ENCODE measurements at places on chromosomes 3 and 15.
A peak's percentile ranks its signal among the peaks of the same experiment; 100 is the strongest.

- no peak for DNase-seq
Measured at GRCh38 chr15:91625506-91625905, 228.0 kb upstream of the SLCO3A1 start.

GRCh38 chr3:173138026-173138425 lies 3.0 kb downstream of the SPATA16 start:
- no peak for DNase-seq

- no peak for DNase-seq
Measured at GRCh38 chr15:81363718-81364500, 10.1 kb downstream of the TMC3 start.

DNA sequence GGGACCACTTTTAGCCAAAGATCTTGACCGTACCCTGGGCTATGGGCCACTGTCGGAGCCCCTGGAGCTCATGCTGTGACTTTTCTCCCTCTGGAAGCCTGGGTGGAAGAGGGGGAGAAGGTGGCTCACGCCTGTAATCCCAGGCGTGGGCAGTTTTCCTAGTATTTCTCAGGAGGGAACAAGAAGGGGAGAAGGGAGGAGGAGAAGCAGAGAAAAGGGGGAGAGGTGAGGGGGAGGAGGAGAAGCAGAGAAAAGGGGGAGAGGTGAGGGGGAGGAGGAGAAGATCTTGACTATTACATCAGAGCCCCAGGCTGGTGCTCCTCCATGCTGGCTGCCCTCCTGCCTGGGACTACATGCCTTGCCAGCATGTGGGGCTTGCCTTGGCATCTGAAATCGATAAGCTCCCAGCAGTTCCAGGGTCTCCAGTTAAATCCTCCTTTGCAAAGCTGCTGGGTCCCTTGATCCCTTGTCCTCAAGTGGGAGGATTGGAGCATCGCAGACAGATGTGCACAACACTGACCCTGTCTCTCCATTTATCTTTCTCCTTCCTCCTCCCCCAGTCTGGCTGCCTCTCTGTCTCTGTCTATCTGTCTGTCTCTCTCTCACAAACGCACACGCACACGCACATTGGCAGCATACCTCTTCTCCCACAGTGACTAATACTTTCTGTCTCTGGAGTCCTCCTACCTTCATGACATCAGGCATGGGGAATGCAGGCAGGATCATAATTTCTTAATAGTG lies 41.6 kb downstream of the MRAS start:
- no peak for DNase-seq

GRCh38 chr15:70866982-70867641 lies 13.2 kb upstream of the LARP6 start:
- no peak for DNase-seq

- DNase-seq = no peak
Measured at GRCh38 chr3:128547368-128547987, 54.5 kb upstream of the GATA2 start.

- peak; percentile 5 for DNase-seq
Measured at GRCh38 chr15:83747050-83747717, 93.3 kb downstream of the ADAMTSL3 start.

DNA sequence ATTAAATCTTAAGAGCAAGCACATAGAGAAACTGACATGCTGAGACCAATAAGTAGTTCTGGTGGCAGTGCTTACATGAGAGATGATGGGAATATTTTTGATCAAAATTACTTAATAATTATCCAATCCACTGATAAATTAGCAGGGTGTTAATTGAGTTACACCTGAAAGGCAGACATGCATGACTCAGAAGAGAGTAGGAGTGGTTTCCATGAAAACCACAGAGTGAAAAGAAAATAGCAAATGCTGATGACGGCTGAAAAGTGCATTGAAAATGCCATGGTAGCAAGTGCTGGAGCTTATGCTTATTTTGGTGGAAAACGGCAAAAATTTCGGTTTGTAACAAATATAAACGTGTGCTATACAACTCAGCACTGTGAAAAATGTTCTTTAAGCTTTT lies 267.8 kb upstream of the LRRN1 start:
- no peak for DNase-seq

DNA sequence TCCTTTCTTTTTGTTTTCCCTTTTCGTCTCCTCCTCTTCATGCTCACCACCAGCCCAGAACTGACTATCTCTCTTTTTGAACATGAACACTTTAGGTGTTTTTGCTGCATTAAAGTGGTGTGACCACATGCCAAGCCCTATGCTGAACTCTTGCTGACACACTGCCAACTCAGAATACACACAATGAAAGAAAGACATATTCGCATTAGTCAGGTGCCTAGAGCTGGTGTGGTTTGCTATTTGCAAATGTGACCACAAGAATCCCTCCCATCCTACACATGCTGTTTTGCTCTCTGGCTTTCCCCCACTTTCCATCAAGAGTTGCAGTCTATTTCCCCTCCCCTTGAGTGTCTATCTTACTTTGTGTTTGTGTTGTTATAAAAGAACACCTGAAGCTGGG lies 967.8 kb upstream of the CFAP20DC start:
- no peak for DNase-seq

- no peak for DNase-seq
Measured at GRCh38 chr15:57263520-57263919, 112.8 kb upstream of the CGNL1 start.

- no peak for DNase-seq
Measured at GRCh38 chr3:24088782-24089181, 143.7 kb downstream of the NR1D2 start.

- no peak for DNase-seq
Measured at GRCh38 chr3:149296972-149297371, 36.5 kb downstream of the TM4SF18 start.

DNA sequence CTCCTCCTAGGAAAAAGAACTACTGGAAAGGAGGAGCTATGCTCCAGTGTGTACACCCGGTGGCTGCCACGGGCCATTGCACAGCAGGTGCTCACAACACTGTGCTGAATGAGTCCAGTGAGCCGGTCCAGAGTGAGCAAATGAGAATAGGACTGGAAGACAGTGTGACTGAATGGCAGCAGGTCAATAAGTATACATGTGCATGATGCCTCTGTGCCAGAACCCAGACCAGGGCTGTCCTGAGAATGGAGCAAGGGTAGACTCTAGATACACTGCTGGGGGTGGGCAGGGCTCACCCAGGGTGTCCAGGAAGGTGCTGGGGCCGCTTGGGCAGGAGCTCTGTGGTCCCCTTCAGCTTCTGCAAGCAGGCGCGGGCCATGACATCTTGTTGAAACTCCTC lies 8.3 kb downstream of the POLG start:
- no peak for DNase-seq

DNA sequence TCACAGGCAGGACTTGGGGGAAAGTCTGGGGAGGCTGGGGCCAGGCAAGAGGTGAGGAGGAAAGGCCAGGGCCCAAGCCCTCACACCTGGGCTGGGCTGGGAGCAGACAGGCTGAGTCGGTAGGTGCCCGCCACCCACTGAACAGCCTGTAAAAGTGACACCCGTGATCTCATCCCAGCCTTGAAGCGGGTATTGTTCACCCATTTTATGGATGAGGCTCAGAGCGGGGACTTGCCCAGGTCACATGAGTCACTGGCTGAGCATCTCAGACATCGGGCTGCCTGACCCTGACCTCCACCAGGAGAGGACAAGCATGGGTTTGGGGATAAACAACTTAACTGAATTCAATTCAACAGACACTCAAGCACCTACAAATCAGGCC lies 52.0 kb upstream of the CTSH start:
- DNase-seq = no peak

- no peak for DNase-seq
Measured at GRCh38 chr3:188220097-188220788, 66.3 kb downstream of the LPP start.

DNA sequence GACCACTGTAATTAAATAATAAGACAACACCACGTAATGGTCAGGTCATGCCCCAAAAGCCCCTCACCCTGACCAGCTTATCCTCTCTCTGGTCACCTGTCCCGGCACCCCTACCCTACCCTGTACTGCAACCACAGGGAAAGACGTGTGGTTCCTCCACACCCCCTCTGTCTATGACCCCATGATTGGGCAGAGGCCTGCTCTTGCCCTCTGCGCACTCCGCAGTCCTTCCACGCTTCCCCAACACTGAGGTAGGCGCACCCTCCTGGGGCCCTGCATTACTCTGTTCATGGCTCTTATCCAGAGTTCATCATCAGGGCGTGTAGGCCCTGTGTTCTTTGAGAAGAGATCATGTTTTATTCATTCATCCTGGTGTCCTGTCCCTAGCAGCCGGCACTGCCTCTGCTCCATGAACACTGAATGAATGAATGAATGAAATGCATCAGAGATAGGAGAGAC lies 33.8 kb downstream of the MGLL start:
- DNase-seq = no peak

DNA sequence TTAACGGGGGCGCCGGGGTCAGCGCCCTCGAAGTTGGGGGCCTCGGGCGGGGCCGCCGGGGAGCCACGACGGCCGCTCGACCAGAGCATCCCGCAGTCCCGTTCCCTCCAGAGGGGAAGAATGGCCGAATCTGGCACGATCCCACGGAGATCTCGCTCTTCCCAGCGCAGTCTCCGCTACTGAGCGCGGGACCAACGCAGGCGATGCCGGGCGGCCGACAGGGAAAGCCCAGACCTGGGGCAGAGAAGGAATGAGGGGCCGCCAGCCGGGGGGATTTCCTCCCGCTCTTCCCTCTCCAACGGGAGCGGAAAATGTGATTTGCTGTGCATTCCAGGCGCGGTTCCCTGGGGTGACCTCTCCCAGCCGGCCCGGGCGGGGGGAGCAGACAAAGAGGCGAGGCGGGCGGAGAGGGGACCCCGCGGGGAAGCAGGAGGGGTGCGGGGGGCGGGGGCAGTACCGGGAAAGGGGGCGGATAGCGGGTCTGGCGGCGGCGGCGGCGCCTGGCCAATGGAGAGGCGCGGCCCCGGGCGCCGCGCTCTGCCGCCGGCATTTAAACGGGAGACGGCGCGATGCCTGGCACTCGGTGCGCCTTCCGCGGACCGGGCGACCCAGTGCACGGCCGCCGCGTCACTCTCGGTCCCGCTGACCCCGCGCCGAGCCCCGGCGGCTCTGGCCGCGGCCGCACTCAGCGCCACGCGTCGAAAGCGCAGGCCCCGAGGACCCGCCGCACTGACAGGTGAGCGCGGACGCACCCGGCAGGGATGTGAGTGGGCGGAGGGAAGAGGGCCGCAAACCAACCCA lies at the start of gene GREM1:
Gene GREM1, plus strand, starts transcription at position 579 of the 801 bp plus-strand sequence. CDS start 12,687 bp downstream, outside the sequence.
- DNase-seq = no peak

DNA sequence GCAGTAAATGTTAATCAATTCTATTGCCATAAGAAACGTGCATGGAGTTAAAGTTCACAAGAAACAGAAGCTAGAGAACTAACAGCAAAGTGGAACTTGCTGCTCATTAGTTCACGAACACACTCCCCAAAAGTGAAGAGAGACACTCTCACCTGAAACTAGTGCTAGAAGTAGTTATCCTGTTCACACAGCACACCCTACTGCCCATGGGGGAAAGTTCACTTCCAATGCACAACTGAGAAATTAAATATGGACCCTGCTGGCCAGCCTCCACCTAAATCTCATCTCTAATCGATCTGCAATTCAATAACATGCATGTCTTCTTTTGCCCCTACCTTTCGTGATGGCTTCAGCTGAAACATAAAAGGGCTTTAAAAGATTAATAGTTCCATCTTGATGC lies 39.4 kb upstream of the FRMD4B start:
- no peak for DNase-seq

- no peak for DNase-seq
Measured at GRCh38 chr3:170513642-170514041, 72.2 kb downstream of the SLC7A14 start.

DNA sequence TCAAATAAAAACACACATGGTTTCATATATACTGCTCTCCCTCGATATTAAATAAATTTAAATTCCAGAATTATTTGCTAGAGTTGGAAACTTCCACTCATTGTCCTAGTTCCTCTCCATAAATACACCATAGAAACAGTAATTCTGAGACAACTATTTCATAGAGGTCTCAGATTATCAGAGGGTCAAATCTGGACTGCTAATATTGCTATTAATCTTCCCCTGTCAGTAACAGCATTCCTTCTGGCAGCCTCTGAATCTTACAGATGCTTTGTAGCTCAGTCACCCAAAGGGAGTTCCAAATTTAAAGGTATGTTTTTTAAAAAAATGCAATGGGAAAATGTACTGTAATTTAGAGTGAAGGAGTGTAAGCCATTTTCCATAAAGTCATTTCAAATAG lies 428.8 kb downstream of the PYDC2 start:
- DNase-seq = no peak

DNA sequence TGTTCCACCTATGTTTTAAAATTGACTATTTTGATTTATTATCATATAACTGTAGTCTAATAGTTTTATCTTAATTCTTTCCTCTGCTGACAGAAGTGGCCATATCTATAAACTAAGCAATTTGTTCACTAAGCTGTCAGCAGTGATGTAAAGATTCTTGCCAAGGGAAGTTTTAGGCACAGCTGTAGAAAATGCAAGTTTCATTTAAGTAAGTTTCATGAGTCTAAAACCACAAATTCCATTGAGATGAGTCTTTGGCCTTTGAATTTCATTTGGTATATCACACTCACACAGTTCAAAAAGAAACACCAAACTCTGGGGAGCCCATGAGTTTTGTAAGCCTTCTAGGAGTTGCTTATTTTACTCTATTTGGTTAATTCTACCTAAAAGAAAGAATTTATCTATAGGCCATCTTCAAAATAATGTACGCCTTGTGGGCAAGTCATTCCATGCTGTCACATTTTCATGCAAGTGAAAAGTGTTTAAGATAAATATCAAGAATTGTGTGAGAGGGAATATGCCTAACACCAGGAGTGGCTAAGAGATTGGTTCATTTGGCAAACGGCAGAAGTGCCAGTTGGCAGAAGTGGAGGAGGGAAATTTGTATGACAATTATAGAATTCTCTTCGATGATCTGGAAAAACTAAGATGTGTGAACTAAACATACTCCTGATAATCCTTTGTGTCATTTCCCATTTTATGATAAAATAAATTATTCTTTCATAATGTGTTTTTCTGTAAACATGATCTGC lies 292.9 kb downstream of the ZIC4 start:
- DNase-seq = peak; percentile 63

DNA sequence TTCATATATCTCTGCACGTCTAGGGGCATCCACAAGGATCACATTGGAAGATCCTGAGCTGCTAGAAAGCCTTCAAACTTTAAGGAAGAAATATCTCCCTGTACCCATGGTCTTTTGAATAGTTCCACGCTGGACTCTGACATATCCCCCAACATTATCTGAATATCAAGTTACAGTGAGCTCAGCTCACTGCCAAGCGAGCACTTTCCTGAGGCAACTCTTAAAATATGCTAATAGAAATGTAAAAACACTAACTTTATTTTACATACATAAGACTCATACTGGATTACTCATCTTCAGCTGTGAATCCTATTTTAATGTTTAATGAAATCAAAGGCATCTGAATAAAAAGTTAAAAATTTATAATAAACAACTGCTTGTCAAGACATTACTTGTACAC lies 420.2 kb upstream of the CCDC54 start:
- no peak for DNase-seq

DNA sequence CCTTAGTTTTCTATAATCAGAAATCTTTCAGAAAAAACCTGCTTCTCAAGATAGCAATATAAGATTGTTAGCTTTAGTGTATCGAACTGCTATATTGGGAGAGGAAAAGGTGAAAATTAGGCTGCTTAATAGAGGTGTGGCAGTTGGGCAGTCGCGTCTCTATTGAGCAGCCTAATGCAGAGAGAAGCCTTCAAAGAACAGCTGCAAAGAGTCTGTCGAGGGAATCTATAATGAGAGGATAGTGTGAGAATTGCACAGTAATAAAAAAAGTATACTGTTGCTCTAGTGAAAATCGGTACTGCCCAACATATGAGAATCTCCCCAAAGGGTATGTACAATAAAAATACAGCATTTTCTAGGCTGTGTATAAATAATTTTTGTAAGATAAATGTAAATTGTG lies 184.4 kb downstream of the TCF12 start:
- no peak for DNase-seq

GRCh38 chr15:68546318-68546717 lies 32.5 kb upstream of the CORO2B start:
- DNase-seq = no peak

- no peak for DNase-seq
Measured at GRCh38 chr3:50221411-50222168, 14.4 kb upstream of the GNAI2 start.
